ENCODE measurements at places on chromosomes 7 and 10. TPM values are rescaled to one million over a fixed set of nuclear protein-coding genes. Genes with fewer than 3 reads are reported as not detected.
A peak's percentile ranks its signal among the peaks of the same experiment; 100 is the strongest.

The SPDYE3 gene
- not detected for total RNA-seq

The NODAL gene
- total RNA-seq: 0.43 TPM

The TACR2 gene
- total RNA-seq: not detected

The TMEM139 gene
- not detected for total RNA-seq

The CYP3A7 gene
- total RNA-seq: not detected

The EBLN1 gene
- not detected for total RNA-seq

The NRCAM gene
- 9.3 TPM for total RNA-seq

The NUTM2B gene
- 0.70 TPM for total RNA-seq

The KIAA1217 gene
- total RNA-seq: 43.5 TPM

The CARD11 gene
- 6.6 TPM for total RNA-seq

The LCOR gene
- total RNA-seq: 72.8 TPM

The AOAH gene
- not detected for total RNA-seq

DNA sequence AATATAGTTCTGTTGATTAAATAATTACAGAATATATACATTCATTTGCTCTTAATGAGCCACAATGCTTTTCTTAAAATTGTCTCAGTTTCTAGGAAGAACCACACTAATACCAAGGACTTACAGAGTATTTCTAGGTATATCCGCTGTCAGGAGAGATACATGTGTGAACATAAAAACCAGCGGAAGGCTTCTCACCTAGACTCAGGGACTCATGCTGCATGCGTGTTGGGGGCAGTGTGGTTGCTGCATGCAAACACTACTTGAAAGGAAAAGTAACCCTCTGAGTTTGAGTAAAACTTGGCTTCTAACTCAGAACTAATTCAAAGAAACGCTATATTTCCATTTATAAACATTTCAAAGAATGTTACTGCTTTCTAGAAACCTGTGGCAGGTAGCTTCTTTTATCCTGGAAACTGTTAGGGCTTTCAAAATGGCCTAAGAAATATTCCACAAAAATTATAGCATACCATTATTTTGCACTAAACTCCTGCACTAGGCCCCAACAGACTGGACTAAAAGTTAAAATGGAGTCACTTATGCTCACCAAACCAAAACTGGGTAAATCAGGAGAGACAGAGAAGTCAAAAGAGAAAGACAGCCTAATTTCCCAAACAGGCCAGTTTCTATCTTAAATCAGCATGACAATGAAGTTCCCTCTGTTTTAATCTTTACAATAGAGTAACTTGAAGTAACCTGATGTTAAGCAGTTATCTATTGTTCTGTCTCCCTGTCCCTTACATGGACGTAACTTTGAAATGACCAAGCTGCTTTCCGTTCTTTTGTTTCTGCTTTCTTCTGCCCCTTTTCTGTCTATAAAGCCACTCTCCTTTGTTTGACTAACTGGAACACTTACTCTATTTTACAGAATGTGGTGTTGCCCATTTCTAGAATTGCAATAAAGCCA is 95.2 kb upstream of the FAM133B start:
- no peak for DNase-seq

DNA sequence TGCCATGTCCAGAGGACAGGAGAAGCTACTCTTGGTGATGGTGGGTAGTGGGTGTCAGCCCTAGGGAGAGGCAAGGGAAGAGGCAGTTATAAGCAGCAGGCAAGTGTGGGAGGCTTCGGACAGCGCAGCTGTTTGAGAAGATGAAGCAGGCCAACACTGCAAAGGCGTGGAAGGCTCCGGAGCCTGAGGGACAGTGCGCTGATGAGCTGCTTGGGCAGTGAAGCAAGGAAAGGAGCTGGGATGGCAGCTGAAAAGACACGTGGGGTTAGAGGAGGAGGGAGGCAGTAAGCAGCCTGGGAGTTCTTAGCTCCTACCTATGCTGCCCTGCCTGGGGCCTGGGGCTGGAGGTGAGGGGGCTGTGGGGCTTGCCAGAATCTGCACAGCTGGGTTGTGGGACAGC is 50.1 kb upstream of the CRTAC1 start:
- DNase-seq: no peak

- peak; percentile 63 for DNase-seq
Observed at GRCh38 chr7:152202056-152202455, 176.6 kb downstream of the GALNT11 start.

DNA sequence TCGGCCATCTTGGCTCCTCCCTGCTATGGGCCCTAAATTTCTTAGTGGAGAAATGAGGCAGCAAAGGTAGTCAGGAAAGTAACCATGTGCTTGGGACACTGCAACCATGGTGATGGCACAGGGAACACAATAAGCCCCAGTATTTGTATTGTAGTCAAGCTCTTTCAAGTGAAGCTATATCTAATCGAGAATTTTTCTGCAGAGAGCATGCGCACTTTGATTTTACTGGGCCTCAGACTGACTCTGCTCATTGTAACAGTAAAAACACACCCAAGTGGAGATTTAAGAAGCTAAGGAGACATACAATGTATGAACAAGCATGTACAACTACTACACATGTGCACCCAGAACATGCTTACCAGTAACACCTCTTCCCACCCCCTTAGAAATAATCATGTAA is 67.3 kb upstream of the TMEM229A start:
- DNase-seq: no peak

DNA sequence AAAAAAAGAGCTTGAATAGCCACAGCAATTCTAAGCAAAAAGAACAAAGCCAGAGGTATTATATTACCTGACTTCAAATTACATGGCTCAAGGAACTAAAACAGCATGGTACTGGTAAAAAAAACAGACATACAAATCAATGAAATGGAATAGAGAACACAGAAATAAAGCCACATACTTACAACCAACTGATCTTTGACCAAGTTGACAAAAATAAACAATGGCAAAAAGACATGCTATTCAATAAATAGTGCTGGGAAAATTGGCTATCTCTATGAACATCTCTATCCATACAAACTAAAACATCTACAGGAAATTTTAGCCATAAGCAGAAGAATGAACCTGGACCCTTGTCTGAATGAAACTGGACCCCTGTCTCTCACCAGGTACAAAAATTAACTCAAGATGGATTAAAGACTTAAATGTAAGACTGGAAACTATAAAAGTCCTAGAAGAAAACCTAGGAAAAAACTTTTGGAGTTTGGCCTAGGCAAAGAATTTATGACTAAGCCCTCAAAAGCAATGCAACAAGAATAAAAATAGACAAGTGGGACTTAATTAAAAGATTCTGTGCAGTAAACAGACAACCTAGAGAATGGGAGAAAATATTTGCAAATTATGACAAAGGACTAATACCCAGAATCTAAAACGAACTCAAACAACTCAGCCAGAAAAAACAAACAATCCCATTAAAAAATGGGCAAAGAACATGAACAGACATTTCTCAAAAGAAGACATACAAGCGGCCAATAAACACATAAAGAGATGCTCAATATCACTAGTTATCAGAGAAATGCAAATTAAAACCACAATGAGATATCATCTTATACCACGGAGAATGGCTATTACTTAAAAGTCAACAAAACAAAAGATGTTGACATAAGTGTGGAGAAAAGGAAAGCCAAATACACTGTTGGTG is 72.8 kb upstream of the DDC start:
- DNase-seq: peak; percentile 26

- DNase-seq: no peak
Observed at GRCh38 chr10:110496553-110497437, 912 bp upstream of the DUSP5 start.

DNA sequence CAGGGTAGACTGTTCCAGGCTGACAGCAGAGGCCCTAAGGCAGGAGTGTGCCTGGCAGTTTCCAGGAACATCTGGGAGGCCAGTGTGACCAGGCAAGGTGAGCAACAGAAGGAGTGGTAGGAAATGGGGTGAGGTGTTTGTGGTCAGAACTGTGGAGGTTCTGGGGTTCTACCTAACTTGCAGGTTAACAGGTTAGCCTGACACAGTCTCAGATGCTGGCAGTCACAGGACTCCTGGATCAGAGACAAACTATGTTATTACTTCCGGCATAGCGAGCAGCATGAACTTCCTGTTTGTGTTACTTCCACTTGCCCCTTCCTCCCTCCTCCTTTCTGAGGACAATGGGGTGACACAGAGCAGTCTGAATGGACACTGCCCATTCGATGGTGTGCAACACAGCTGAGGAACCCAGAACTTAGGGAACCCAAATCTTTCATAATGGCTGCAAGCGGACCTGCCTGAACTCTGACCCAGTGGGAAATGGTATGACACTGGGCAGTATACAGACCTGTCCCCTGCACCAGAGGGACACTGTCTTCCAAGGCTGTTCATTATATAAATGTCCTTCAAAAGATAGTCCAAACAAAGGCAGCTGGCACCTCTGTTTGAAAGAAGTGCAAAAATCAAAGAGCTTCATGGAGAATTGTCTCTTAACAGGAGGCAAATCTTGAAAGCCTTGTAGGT is 3.9 kb upstream of the SAR1A start:
- no peak for DNase-seq

- peak; percentile 25 for DNase-seq
Observed at GRCh38 chr10:7819121-7819460, 786 bp downstream of the TAF3 start.

- no peak for DNase-seq
Observed at GRCh38 chr10:69364232-69364940, 52.3 kb downstream of the TACR2 start.

GRCh38 chr10:49153115-49153514 is 19.3 kb upstream of the FAM170B start:
- DNase-seq: no peak

GRCh38 chr7:42197451-42197850 is 39.6 kb downstream of the GLI3 start:
- DNase-seq: peak; percentile 77

- peak; percentile 7 for DNase-seq
Observed at GRCh38 chr7:156735851-156736250, 95.3 kb downstream of the RNF32 start.

GRCh38 chr7:112782498-112782897 is 7.7 kb downstream of the TMEM168 start:
- no peak for DNase-seq

DNA sequence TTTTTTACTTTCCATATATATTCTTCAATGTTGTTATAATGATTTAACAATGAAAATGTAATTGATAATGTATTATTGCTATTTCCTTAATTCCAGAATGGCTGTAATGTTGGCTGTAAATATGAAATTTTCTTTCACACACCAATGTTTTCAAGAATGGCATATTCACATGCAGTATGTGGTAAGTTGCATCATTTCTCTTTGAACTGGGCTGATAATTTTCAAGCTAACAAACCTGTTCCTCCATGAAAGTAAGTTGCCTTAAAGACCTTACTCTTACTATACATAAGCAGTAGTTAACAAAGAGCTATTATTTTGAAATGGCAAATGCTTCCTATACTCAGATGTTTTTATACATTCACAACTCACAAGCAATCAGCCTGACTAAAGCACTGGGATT is 154.5 kb downstream of the TMEM168 start:
- DNase-seq: no peak

GRCh38 chr10:36671607-36672006 is 453.8 kb upstream of the ANKRD30A start:
- peak; percentile 73 for DNase-seq

DNA sequence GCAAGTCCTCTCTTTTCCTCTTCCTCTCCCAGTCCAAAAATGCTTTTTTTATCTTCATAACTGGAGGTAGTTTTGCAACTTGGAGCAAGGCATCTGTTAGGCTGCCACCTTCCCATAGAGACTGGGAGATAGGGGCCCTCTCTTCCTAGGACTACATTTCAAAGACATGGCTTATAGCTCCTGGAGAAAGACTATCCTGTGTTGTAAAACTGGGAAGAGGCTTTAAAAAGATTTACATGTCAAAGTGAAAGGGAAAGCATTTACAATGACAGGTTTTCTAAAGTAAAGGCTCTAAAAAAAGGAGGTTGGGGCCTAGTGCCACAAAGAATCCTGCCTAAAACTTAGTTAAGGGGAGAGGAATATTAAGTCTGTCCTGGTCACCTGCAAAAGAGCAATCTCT is 82.2 kb upstream of the SEMA3E start:
- no peak for DNase-seq

- peak; percentile 97 for DNase-seq
Observed at GRCh38 chr10:61628875-61629513, 33.7 kb upstream of the CABCOCO1 start.

DNA sequence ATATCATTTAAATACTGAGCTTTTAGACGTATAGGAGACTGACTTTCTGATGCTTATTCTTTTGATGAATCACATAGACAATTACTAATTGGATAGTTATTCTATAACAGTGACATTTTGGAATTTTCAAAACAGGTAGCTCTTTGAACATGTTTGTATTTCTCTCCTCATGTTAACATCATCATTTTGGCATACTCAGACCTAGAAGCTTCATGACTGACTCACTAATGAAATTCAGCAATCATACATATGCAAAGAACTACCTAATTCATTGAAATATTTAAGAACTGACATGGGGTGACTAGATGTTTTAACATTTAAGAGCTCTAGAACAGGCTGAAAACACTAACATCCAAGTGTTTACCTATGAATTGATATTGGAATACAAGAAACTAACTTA is 192.3 kb downstream of the VTI1A start:
- peak; percentile 58 for DNase-seq

- no peak for DNase-seq
Observed at GRCh38 chr10:110226926-110227641, 19.7 kb downstream of the MXI1 start.

DNA sequence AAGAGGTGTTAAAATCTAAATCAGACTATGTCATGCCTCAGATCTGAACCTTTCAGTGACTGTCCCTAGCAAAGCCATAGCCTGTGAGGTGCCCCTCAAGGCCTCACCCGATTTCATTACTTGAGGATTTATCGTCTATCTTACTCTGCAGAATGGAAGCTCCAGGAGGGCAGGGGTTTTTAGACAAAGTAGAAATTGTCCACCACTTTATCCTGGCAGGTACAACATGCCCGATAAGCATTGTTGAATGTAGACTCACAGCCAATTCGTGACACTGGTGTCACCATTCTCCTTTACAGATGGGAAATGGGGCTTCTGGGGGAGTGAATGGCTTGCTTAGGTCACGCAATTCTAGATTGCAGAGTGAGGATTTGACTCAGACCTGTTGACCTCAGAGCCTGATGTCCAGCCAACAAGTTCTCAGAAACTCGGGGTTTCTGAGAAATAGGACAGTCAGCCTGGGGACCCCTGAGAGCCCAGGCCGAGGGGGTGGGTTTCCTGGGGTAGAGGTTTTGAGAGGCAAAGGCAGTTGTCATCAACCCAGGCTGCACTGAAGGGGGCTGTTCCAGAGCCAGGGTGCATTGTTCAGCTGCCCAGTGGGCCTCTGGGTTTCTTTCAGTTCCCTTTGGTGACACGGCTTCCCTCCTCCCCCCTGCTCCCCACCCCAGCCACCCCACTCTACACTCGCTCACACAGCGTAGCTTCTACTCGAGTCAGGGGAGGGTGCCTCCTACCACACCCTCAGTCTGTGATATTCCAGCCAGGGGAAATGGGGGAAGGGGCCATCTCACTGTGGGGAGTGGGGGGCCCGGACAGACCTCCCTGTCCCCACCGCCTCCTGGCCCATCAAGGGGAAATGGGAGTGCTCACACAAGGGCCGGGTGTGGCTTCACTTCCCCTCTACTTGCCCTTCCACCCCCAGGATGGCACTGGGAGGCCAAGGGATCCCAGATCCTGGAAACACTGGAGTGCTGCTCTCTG is 3.1 kb upstream of the IRF5 start:
- DNase-seq: no peak

- DNase-seq: no peak
Observed at GRCh38 chr7:155313096-155313495, 15.4 kb downstream of the INSIG1 start.
